Activated naive CD4-positive, alpha-beta T cell (primary cell): ENCODE measurements at places on chromosomes 4 and X.

- no peak for DNase-seq
Measured at GRCh38 chr4:77921701-77922100, 59.1 kb downstream of the MRPL1 start.

DNA sequence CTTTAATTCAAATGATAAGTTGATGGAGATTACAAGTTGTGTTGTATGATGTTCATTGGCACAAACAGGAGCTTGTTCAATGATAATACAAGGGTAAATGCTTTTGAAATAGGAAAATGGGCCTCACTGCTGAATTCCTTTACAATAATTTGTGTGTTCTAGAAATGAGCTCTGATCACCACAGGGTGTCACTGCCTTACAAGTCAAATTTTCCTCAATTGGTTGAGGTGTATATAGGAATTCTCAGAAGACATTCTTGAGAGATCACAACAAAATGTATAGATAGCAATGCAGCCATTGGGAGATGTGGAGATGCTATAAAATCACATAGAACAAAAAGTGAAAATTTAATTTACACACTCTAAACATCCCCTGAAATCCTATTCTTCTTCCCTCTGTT, 49.6 kb downstream of the KLF8 start:
- DNase-seq, result no peak

DNA sequence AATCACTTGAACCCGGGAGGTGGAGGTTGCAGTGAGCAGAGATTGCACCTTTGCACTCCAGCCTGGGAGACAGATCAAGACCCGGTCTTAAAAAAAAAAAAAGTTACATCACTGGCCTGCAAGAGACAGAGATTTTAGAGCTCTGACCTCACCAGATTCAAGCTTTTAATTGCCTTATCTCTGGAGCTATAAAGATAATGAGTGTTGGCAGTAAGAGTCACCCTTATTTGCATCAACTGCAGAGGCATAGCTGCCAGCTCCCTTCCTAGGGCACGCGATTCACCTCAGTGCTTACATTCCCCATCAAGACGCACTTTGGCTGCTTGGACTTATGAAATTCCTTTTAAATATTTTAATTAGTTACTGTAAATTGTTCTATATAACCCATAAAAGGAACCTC, 12.5 kb upstream of the SPATA4 start:
- no peak for DNase-seq

GRCh38 chrX:13985697-13986435, 43.8 kb downstream of the GEMIN8 start:
- DNase-seq, result no peak

DNA sequence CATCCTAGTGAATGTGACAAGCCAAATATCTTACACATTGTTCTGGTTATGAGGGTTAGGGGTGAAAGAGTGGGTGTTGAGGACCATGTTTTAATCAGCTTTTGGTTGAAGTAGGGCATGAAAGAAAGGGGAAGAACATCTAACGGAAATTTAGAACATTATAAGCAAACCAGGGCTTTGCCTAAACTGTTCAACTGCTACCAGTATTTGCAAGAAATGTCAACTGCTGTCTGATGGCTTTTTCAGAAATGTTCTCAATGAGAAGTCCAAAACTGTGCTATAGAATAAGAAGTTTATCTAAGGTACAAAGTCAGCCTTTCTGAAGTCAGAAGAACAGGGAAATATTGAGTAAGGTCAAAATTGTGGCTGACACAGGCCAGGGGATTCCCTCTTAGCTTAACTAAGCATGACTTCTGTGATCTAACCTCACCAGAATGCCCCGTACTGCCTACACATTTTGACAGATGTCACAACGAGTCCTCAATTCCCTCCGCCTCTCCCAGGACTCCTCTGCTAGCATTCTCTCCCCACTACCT, 67.1 kb downstream of the DTHD1 start:
- no peak for DNase-seq

DNA sequence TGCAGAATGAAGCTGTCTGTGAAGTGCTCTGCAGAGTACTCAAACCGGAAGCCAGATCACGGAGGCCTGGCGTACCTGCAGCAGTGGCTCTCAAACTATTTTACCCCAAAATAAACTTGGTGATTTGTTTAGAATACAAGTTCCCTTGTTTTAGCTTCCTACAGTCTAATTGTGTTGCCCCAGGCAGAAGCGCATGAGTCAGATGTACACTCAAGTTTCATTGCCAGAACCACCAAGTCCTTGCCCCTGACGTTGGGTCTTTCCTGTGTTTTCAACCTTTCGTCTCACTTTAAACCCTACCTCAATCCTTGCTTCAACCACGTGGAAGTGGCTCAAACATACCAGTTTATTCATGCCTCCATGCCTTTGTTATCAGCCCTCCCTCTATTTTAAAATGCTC, 66.2 kb upstream of the SLC7A11 start:
- no peak for DNase-seq

- no peak for DNase-seq
Measured at GRCh38 chrX:70046978-70047377, 2.8 kb downstream of the AWAT2 start.

- no peak for DNase-seq
Measured at GRCh38 chrX:106150701-106151100, 17.4 kb upstream of the PWWP3B start.

DNA sequence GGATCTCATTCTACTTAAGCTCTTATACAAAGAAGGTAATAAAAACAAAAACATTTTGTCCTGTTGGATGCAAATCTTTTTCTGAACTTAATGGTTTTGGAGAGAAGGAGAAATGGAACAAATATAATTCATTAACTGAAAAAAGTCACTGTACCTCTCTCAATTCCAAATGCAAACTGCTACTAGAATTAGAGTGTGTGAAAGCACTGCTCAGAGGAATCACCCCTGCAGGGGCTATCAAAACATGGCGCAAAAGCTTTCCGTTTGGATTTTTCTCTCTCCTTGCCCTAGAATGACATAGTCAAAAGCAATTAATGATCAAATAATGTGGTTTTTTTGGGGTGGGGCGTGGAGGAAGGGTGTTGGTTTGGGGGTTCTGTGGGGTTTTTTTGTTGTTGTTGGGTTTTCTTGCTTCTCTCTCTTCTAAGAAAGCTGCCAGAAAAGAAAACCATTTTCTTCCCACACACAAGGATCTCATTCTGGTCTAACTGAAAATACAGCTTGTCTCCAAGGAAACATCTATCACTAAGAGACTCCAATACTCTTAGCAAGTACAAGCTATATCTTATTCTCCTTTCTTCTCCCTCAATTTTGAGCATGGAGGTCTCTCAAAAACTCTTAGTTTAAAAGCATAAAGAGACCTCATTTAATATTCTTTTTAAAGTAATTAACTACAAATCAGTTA, 41.6 kb downstream of the USP46 start:
- no peak for DNase-seq

DNA sequence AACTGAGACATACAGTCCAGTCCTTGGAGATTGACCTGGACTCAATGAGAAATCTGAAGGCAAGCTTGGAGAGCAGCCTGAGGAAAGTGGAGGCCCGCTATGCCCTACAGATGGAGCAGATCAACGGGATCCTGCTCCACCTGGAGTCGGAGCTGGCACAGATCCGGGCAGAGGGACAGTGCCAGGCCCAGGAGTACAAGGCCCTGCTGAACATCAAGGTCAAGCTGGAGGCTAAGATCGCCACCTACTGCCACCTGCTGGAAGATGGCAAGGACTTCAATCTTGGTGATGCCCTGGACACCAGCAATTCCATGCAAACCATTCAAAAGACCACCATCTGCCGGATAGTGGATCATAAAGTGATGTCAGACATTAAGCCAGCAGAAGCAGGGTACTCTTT, 20.4 kb upstream of the FRMPD3 start:
- DNase-seq, result no peak

- DNase-seq, result no peak
Measured at GRCh38 chr4:73663576-73663975, 43.3 kb upstream of the RASSF6 start.
